ENCODE measurements at places on chromosomes 3 and 15. TPM values are rescaled to one million over a fixed set of nuclear protein-coding genes. Genes with fewer than 3 reads are reported as not detected.

GOLGA6B gene
- total RNA-seq, result not detected

CELSR3 gene
- total RNA-seq, result 0.93 TPM

- H3K4me3 ChIP-seq, result no peak within 1 kb of the TSS
- H3K36me3 ChIP-seq, result no peaks in the 10 kb centered on the region
- no peak within 1 kb of the TSS for H3K27ac ChIP-seq
- no peaks in the 10 kb centered on the region for H3K27me3 ChIP-seq
These were observed at the start of gene XIRP1 for GRCh38 chr3:39192490-39193092. XIRP1 (minus strand) TSS chr3:39192595; CDS start chr3:39189445, 3,150 bp downstream.

GRCh38 chr3:42511201-42511600 lies 8.8 kb downstream of the VIPR1 start:
- H3K27me3 ChIP-seq, result no peaks in the 10 kb centered on the region
- H3K36me3 ChIP-seq, result no peaks in the 10 kb centered on the region
- H3K4me1 ChIP-seq, result peaks cover 5% of the 10 kb centered on the region
- no peak overlapping the region for H3K27ac ChIP-seq

MYLK gene
- 28.9 TPM for total RNA-seq

GRAMD2A gene
- 8.8 TPM for total RNA-seq

DNA sequence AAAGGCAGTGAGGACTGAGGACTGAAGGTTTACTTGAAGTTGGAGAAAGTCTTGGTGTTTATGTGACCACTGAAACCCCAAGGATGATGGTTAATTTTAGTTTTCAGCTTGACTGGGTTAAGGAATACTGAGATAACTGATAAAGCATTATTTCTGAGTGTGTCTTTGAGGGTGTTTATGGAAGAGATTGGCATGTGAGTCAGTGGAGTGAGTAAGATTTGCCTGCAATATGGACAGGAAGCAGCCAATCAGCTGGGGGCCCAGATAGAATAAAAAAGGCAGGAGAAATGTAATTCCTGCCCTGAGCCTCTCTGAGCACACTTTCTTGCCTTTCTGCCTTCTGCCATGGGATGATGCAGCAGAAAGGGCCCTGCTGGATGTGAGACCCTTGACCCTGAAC lies 92.4 kb downstream of the KBTBD8 start:
- H3K36me3 ChIP-seq, result no peaks in the 10 kb centered on the region
- no peak overlapping the region for H3K27ac ChIP-seq
- no peak for DNase-seq
- H3K4me1 ChIP-seq, result no peaks in the 10 kb centered on the region
- no peak overlapping the region for H3K4me3 ChIP-seq

DNA sequence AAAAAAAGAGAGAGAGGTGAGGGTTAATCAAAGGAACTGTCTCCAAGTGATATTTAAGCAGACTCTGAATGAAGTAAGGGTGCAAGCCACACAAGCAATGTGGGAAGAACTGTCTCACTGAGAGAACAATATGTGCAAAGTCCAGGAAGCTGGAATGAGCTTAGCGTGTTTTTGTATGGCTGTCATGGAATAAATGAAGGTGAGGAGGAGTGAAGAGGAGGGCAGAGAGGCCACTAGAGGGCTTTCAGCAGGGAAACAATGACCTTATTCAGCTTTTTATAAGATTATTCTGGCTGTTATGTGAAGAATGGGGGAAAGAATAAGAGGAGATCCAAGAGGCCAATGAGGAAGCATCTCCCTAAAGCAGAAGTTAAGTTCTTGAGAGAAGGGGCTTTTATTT lies 86.9 kb upstream of the COL8A1 start:
- no peak for DNase-seq
- no peaks in the 10 kb centered on the region for H3K27me3 ChIP-seq
- H3K4me1 ChIP-seq, result no peaks in the 10 kb centered on the region
- H3K27ac ChIP-seq, result no peak overlapping the region
- no peaks in the 10 kb centered on the region for H3K36me3 ChIP-seq

DNA sequence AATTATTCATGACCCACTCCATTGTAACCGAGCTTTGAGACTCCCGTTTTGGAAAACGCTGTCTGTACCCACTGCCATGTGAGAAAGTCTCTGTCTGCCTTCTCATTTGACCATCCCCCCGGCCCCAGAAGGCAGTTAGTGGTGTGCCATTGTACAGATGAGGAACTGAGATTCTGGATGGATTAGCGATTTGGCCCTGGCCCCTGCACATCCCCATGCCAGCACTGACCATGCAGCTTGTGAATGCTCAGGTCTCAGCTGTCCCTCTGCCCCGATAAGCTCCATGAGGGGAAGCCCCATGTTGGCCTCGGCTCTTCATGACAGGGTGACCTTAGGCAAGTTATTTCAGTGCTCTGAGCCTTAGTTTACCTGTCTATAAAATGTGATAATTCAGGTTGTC lies 153.0 kb upstream of the SMAD3 start:
- no peak overlapping the region for H3K4me3 ChIP-seq
- no peaks in the 10 kb centered on the region for H3K4me1 ChIP-seq
- no peak for DNase-seq
- no peaks in the 10 kb centered on the region for H3K27me3 ChIP-seq
- H3K36me3 ChIP-seq, result no peaks in the 10 kb centered on the region

ADPRH gene
- 14.1 TPM for total RNA-seq

- H3K36me3 ChIP-seq, result no peaks in the 10 kb centered on the region
- H3K27me3 ChIP-seq, result no peaks in the 10 kb centered on the region
- no peak for DNase-seq
- peaks cover 6% of the 10 kb centered on the region for H3K4me1 ChIP-seq
- no peak overlapping the region for H3K4me3 ChIP-seq
- no peak overlapping the region for H3K27ac ChIP-seq
These were observed 2.6 kb upstream of the PIGZ start for GRCh38 chr3:196971094-196971698.

- H3K4me3 ChIP-seq, result no peak overlapping the region
- H3K4me1 ChIP-seq, result peaks cover 5% of the 10 kb centered on the region
- no peaks in the 10 kb centered on the region for H3K27me3 ChIP-seq
- H3K27ac ChIP-seq, result no peak overlapping the region
- peak; percentile 59 for DNase-seq
- H3K36me3 ChIP-seq, result no peaks in the 10 kb centered on the region
These were observed 446.3 kb upstream of the NECTIN3 start for GRCh38 chr3:110625201-110625747.

- peaks cover 7% of the 10 kb centered on the region for H3K4me1 ChIP-seq
- H3K27me3 ChIP-seq, result no peaks in the 10 kb centered on the region
- no peak overlapping the region for H3K4me3 ChIP-seq
- DNase-seq, result peak; percentile 44
These were observed 43.1 kb upstream of the LIMD1 start for GRCh38 chr3:45551214-45552010.

CSK gene
- 18.2 TPM for total RNA-seq

GRCh38 chr15:82174471-82175235 lies 87.9 kb downstream of the EFL1 start:
- no peaks in the 10 kb centered on the region for H3K27me3 ChIP-seq
- peaks cover 24% of the 10 kb centered on the region for H3K4me1 ChIP-seq

- H3K4me3 ChIP-seq, result no peak overlapping the region
- DNase-seq, result no peak
- peaks cover 27% of the 10 kb centered on the region for H3K4me1 ChIP-seq
- H3K27ac ChIP-seq, result no peak overlapping the region
These were observed 7.3 kb downstream of the ANKRD63 start for GRCh38 chr15:40275523-40275922.

- no peak overlapping the region for H3K27ac ChIP-seq
- DNase-seq, result no peak
- no peak overlapping the region for H3K4me3 ChIP-seq
These were observed 208.7 kb upstream of the LRIG1 start for GRCh38 chr3:66709532-66709931.

- H3K4me1 ChIP-seq, result peaks cover 27% of the 10 kb centered on the region
- no peak overlapping the region for H3K4me3 ChIP-seq
- peak overlapping the region; percentile 5 for H3K27ac ChIP-seq
- no peaks in the 10 kb centered on the region for H3K27me3 ChIP-seq
- H3K36me3 ChIP-seq, result no peaks in the 10 kb centered on the region
These were observed 123.3 kb upstream of the BFSP2 start for GRCh38 chr3:133276594-133276993.

OXNAD1 gene
- total RNA-seq, result 34.0 TPM

CYP1A1 gene
- not detected for total RNA-seq

DNA sequence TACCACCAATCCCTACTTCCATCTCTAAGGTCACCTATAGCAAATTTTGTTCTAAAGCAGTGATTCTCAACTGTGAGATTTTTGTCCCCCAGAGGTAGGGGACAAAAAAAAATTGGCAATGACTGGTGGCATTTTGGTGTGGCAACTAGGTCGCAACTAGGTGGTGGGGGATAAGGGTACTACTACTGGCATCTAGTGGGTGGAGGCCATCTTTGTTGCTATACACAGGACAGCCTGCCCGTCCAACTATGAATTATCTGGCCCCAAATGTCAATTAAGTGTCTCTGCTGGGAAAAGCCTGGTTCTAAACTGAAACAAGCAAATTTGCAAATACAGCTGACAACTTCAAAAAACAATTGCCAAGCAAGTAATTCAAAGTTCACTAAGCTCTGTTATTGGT lies 1.4 kb downstream of the MTMR10 start:
- H3K27me3 ChIP-seq, result no peaks in the 10 kb centered on the region
- H3K27ac ChIP-seq, result no peak overlapping the region
- H3K4me1 ChIP-seq, result peaks cover 34% of the 10 kb centered on the region
- H3K4me3 ChIP-seq, result peak overlapping the region; percentile 29
- DNase-seq, result no peak

DNA sequence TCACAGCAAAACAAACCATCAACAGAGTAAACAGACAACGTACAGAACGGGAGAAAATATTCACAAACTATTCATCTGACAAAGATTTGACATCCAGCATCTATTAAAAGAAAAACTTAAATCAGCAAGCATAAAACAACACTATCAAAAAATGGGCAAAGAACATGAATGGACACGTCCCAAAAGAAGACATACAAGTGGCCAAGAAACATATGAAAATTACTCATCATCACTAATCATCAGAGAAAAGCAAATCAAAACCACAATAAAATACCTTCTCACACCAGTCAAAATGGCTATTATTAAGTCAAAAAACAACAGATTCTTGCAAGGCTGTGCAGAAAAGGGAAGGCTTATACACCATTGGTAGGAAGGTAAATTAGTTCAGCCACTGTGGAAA lies 13.7 kb upstream of the SERPINI2 start:
- no peaks in the 10 kb centered on the region for H3K36me3 ChIP-seq
- H3K27me3 ChIP-seq, result no peaks in the 10 kb centered on the region
- H3K27ac ChIP-seq, result no peak overlapping the region
- H3K4me1 ChIP-seq, result no peaks in the 10 kb centered on the region
- no peak for DNase-seq

DNA sequence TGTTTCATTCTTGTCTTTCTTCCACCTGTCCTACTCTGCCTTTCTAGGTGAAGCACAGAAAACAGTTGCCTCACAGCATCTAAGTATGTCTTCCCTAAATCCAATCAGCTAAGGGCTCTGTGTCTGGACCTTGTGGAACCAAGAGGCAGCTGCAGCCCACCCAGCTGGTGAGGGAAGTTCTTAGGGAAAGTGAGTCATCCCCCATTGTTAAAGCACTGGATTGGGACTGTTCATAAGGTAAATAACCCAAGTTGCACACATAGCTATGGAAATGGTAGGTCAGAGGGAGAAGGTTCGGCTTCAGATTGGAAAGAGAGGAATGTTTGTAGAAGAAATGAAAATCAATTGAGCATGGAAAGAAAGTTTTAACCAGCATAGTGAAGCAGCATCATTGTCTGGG lies 18.0 kb upstream of the ARNT2 start:
- no peak overlapping the region for H3K27ac ChIP-seq
- no peaks in the 10 kb centered on the region for H3K4me1 ChIP-seq
- no peaks in the 10 kb centered on the region for H3K27me3 ChIP-seq
- no peaks in the 10 kb centered on the region for H3K36me3 ChIP-seq

- H3K27ac ChIP-seq, result no peak overlapping the region
- no peaks in the 10 kb centered on the region for H3K36me3 ChIP-seq
- no peaks in the 10 kb centered on the region for H3K27me3 ChIP-seq
- no peak for DNase-seq
These were observed 161.8 kb downstream of the EDEM1 start for GRCh38 chr3:5349343-5349742.

DNA sequence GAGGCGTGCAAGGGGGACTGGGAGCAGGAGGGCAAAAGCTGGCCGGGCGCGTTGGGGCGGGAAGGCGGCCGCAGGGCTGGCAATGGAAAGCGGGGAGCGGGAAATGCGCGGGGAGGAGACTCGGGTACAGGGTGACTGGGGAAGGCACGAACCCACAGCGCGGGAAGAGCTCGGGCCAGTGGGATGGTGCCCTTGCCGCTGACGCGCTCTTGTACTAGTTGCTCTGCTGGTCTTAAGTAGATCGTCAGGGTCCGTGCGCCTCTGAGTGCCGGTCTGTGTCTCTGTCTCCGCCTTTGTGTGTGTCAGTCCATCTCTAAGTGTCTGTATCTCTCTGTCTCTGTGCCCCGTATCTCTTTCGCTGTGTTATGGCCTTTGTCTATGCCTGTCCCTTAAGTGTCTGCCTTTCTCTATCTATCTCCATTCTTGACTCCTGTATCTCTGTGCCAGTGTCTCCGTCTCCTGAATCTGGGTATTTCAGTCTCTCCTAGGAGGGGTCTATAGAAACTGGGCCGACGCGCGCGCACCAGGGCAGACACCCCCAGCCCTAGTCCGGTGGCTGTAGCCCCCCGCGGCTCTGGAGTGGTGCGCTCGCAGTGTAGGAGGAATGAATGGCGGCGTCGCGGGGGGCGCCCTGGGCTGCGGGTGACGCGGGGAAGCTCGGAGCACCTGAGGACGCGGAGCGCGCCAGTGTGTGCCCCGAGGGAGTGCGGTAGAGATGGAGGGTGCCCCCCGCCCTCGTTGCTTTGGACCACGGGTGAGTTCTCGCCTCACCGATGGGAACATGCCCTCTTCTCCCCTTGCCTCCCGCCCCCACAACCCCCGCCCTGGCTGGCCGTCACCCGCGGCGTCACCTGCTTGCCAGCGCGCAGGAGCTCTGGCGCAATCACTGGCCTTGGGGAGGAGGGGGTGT lies 756 bp upstream of the CAMK2N2 start:
- peak; percentile 30 for DNase-seq
- H3K27me3 ChIP-seq, result peaks cover 28% of the 10 kb centered on the region
- H3K36me3 ChIP-seq, result no peaks in the 10 kb centered on the region
- H3K4me1 ChIP-seq, result peaks cover 30% of the 10 kb centered on the region
- no peak overlapping the region for H3K27ac ChIP-seq

CMTM8 gene
- total RNA-seq, result 6.6 TPM

SLC28A2 gene
- total RNA-seq, result not detected

DNA sequence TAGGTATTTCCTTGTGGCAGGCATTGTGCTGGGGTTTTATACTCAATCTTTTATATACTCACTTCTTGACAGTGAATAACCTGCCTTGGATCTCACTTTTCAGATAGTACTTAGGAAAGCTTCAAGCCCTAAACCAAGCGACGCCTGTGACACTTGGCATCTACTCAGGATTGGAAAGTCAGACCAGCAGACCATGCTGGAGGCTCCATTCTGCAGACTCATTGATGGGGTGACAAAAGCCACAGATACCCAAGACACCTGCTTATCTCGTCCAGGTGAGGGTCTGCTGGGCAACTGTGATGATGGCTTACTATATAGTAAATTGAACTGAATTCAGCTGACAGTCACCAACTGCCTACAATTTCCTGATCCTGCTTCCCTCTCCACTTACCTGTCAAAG lies 79.4 kb upstream of the MRPS22 start:
- no peak overlapping the region for H3K4me3 ChIP-seq
- H3K27ac ChIP-seq, result no peak overlapping the region
- no peak for DNase-seq
- no peaks in the 10 kb centered on the region for H3K27me3 ChIP-seq

- no peaks in the 10 kb centered on the region for H3K4me1 ChIP-seq
- no peak overlapping the region for H3K4me3 ChIP-seq
- DNase-seq, result no peak
- H3K27me3 ChIP-seq, result no peaks in the 10 kb centered on the region
These were observed 205.8 kb downstream of the ALCAM start for GRCh38 chr3:105572501-105572900.

ANKUB1 gene
- not detected for total RNA-seq

ECE2 gene
- not detected for total RNA-seq
